HFF-Myc (cell line): ENCODE measurements at places on chromosomes 11 and 22.

DNA sequence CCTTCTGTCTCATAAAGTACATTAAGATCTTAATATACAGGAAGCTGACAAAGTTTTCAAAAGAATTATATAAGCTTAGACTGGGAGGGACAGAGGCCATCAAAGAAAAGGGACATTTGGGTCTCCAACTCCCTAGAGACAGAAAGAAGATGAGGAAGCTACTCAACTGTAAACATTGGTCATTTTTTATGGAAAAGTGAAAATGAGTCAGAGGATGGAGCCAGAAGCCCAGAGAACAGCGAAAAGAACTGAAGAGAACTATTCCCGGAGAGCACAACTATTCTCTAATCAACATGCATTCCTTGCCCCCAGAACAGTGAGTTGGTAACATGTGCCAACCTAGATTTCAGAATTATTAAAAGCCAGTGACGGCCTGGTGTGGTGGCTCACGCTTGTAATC, 779.3 kb downstream of the DLG2 start:
- DNase-seq: no peak

DNA sequence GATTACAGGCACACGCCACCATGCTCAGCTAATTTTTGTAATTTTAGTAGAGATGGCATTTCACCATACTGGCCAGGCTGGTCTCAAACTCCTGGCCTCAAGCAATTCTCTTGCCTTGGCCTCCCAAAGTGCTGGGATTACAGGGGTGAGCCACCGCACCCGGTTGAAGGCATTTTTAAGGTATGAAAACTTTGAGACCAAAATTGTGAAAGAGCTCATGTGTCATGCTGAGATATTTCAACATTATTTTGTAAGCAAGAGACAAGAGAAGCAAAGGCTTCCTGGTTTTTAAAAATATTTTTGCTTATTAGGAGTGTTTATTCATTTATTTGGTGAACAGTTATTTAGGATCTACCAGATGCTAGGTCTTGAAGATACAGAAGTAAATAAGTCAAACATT, 6.8 kb downstream of the NHERF4 start:
- DNase-seq: no peak

DNA sequence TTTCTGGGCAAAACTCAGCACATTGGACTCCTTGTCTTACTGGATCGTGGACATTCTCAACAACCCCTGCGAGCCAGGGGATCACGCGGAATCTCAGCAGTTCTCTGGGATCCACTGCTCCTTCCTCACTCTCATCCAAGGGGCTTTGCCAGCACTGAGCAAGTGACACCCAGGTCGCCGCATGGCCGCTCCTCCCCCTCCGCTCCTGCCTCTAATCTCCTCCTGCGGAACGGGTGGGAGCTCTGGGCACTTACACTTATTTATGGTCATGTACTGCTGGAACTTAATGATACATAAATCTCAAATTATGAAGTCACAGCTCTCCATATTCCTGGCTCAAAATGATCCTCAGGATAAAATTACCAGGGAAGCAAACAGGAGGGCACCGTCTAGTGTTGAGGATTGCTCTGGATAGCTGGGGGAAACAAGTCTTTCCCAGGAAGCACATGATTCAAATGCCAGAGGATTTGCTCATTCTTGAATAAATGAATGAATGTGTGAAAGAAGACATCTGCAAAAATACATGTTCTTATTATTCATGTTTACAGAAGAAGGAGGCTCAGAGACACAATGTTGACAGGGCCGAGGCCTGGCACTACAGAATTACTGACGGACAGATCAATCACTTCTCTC, 1077.3 kb downstream of the TBC1D22A start:
- no peak for DNase-seq

GRCh38 chr11:26741036-26741435, 19.2 kb upstream of the SLC5A12 start:
- peak; percentile 57 for DNase-seq

DNA sequence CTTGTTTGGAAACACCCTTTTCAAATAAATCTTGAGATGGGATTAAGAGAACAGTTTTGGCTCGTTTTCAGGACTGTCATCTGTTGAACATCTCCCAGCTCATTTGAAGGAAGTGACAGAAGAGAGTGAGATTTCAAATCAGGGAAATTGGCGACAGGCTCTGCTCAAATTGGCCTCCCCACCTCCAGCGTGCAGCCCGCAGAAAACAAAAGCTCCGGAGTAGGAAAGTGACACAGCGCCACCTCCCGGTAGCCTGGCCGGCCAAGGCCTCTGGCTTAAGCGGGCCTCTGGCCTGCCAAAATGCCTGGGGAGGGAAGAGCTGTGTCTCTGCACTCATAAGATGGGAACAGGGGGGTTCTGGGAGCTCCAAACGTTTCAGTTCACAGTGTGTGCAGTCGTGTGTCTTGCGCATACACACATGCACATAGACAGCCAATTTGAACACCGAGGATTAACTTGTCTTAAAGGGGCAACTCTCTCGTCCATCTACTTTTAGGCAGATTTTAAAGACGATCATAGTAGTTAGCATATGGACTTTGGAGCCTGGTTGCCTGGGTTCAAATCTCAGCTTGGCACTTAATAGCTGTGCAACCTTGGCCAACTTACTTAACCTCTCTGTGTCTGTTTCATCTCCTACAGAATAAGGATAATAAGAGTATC, 132.7 kb upstream of the RCN1 start:
- no peak for DNase-seq

- peak; percentile 86 for DNase-seq
Observed at GRCh38 chr11:46593550-46594373, at the start of gene AMBRA1. Gene AMBRA1 (minus strand): TSS chr11:46594023. CDS start chr11:46548380, 45,643 bp downstream.

DNA sequence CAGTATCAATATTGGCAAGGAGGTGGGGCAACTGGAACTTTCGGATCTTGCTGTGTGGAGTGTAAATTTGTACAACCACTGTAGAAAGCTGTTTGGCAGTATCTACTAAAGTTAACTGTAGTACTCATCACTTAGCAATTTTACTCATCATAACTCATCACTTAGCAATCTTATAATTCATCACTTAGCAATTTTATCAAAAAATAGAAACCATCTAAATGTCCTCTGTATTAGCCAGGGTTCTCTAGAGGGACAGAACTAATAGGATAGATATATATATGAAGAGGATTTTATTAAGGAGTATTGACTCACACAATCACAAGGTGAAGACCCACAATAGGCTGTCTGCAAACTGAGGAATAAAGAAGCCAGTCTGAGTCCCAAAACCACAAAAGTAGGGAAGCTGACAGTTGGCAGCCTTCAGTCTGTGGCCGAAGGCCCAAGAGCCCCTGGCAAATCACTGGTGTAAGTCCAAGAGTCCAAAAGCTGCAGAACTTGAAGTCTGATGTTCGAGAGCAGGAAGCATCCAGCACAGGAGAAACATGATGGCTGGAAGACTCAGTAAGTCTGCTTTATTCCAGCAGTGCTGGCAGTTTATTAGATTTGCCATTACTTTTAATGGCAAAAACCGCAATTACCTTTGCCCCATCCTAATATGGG, 92.9 kb upstream of the USP47 start:
- no peak for DNase-seq

DNA sequence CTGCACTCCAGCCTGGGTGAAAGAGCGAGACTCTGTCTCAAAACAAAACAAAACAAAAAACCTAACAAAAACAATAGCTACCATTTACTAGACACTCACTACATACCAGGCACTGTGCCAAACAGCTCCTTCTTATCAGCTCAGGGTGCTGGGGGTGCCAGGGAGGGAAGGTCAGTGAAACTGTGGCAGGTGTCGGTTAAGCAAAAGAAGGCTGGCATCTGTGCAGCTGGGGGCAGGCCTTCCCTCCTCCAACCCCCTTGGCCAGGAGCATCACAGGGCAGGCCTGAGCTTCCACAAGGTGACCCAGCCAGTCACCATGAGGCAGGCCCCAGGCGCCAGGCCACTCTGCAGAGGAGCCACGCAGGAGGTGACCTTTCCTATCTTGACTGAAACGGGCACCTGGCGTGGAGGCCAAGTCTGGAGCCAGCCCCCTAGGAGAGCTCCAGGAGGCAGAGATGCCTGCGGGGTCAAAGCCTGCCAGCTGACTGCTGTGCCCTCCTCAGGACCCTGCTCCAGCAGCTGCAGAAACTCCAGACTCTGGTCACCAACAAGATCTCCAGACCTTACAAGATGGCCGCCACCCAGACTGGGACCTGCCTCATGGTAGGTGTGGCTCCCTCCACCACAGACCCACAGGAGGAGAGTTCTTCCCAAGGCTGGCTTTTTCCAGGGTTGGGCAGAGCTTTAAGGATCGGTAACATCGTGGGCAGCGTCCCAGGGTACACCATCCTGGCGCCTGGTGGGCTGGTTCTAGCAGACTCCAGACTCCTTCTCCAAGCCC, 31.3 kb upstream of the DGKZ start:
- no peak for DNase-seq

- DNase-seq: no peak
Observed at GRCh38 chr11:122594986-122595645, 60.4 kb upstream of the UBASH3B start.

DNA sequence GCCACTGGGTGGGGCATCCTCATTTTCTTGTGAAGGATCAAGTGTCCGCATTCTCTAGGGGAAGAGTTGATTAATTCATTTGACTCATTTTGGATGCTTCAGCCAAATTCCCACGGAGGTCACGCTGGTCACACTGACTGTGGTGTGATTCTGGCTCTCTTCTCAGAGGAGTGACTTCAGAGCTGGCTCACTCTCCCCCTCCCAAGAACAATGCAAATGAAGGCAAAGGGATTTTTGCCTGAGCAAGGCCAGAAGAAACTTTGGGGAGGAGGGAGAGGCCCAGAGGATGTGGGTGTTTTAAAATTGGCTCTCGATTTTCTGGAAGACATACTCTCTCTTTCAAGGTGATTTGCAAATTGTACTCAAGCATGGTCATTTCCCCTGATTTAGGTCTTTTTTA, 51.1 kb upstream of the LMO2 start:
- peak; percentile 21 for DNase-seq

DNA sequence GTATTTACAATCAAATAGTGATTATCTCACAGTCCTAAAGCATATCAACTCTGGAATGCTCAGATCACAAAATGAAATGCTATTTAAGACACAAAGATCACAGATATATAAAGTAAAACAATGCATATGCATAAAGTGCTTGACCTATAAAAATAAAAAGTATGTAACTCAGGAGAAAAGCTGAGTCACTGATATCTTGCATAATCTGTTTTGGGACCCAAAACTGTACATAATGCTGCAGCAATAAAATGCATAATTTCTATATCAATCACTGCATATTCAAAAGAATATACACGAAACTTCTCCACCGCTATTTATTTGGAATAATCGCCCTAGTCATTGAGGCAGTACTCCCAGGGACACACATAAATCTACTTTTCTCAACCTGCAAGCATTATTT, 34.9 kb upstream of the GRIA4 start:
- no peak for DNase-seq

DNA sequence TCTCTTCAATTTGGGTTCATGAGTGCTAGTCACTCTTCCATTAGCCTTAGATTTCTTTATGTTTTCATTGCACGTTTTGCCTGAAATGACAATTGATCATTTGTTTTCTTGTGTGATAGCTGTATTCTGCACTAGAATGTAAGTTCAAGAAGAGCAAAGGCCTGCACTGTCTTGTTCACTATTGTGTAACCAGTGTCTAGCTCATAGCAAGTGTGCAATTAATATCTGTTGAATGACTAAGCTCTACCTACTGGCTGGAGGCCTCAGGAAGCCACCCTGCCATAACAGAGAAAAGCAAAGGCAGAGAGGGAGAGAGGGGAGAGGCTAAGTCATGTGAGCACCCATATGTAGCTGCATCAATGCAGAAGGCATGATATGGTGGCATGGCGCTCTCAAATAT, 292.8 kb upstream of the SYN3 start:
- DNase-seq: no peak

- DNase-seq: no peak
Observed at GRCh38 chr11:57370251-57370650, 10.7 kb downstream of the PRG3 start.

DNA sequence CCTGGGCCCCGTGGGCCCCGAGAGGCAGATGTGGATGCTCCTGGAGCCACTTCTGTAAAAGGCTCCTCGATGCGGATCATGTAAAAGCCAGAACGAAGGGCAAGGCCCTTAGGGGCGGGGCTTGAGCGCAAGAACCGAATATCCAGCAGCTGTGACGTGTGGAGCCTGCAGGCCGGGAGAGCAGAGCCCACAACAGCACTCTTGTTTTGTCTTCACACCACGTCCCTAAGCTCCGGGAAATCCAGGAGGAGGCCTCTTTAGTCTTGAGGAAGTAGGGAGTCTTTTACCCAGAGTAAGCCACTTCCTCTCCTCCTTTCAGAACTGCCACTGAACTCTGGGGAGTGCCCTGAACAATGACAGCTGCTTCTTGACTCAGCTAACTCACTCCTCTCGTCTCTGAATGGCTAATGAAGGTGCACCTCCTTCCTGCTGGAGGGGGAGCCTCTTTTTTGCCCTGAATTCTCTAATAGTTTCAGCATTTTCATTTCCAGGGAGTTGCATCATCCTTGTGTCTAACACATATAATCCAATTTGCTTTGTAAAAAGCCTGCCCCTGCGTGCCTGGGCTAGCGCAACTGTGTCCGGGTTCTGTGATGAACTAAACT, 12.5 kb downstream of the L3MBTL2 start:
- no peak for DNase-seq

DNA sequence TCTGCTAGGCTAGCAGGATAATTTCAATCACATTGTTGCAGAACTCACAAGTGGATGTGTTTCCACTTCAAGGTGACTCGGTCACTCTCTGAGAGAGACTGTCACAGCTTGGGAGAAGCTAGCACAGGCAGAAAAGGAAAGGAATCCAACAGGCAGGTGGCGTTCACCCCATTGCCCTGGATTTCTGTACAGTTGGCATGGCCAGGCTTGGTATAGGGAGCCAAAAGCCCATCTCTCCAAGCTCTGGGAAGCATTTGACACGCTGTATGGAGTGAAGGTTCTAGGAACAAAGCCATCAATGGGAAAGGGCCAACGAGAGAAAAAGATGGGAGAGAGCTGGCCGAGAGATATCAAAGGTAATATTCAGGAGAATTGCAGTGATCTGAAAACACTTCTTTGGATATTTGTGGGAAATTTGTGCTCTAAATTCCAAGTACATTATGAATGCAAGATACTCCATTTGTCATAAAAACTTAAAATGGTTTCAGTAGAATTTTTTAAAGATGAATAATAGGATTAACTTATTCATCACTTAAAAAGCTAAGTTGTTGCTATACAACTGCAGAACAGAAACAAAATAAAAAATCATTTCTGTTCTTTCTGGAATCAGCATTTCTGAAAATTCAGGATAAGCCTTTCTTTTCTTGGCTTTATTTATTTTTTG, 223.5 kb upstream of the NTM start:
- DNase-seq: no peak

- DNase-seq: no peak
Observed at GRCh38 chr22:27159016-27159415, 501.6 kb downstream of the MIAT start.

DNA sequence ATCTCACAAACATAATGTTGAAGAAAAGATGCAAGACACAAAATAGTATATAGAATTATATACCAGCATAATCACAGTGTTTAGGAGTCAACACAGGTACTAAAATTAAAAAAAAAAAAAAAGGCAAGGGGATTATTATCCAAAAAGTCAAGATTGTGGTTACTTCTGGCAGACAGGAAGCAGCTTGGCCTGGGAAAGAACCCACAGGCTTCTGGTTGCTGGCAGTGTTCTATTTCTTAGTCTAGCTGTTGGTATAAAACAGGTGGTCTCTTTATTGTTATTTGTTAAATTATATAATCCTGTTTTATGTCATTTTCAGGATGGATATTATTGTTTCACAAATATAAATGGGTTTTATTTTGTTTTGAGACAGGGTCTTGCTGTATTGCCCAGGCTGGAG, 54.0 kb downstream of the C11orf58 start:
- no peak for DNase-seq
